ENCODE measurements at places on chromosomes 2 and 18.

- DNase-seq = no peak
Observed at GRCh38 chr2:1973636-1974035, 229.3 kb upstream of the PXDN start.

DNA sequence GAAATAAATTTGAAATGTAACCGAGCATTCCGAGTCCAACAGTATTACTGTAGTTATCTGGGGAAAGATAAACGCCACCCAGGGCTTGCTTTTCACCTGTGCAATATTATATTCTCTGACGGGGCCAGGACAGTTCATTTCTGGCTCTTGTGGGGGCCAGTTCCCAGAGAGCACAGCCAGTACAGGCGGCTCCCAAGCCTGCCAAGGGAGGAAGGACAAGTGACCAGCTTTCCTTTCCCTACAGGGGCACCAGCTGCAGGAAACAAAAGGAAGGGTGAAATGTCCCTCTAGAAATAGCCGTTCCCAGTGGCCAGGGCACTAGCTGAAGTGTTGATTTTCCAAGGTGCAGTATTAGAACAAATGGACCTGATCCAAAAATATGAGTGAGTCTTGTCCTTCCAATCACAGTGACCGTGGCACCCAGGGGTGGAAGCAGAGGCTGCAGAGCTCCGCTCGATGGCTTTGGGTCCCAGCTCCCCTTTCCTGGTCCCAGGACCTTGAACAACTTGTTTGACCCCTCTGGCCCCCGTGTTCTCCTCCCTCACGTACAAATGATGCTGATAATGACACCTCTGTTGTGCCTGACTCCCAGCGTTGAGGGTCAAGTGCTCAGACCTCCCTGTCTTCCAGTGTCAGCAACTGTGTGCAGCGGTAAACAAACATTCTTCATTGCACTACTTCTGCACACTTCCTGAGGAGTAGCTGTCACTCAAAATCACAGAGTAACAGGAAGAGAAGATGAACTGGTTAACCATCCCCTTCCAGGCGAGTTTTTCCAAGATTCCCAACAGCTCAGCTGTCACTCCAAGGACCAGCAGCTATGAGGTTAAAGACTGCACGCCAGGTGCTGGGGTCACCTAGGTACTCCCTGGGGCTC is 40.9 kb downstream of the GYPC start:
- no peak for DNase-seq

- no peak for DNase-seq
Observed at GRCh38 chr2:71347517-71347916, 15.9 kb downstream of the ZNF638 start.

DNA sequence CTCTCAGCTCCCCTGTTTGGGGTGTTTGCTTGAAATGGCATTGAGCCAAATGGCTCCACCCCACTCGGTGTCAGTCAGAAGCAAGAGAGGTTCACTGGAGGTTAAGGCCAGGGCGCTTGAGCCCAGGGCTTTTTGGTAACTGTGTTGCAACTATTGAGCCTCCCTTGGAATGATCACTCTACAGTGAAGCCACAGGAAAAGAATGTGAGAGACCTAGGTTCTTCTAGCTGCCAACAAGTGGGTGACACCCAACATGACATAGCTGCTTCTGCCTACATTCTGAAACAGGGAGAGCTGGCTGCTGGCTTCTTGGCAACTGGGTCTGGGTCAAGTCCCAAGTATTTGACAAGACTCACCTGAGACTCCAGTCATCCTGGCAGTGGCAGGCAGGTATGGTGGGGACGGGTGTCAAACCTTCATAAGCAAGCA is 7.1 kb upstream of the GRHL1 start:
- DNase-seq = no peak

GRCh38 chr2:29390136-29390535 is 274.9 kb downstream of the CLIP4 start:
- DNase-seq = no peak

DNA sequence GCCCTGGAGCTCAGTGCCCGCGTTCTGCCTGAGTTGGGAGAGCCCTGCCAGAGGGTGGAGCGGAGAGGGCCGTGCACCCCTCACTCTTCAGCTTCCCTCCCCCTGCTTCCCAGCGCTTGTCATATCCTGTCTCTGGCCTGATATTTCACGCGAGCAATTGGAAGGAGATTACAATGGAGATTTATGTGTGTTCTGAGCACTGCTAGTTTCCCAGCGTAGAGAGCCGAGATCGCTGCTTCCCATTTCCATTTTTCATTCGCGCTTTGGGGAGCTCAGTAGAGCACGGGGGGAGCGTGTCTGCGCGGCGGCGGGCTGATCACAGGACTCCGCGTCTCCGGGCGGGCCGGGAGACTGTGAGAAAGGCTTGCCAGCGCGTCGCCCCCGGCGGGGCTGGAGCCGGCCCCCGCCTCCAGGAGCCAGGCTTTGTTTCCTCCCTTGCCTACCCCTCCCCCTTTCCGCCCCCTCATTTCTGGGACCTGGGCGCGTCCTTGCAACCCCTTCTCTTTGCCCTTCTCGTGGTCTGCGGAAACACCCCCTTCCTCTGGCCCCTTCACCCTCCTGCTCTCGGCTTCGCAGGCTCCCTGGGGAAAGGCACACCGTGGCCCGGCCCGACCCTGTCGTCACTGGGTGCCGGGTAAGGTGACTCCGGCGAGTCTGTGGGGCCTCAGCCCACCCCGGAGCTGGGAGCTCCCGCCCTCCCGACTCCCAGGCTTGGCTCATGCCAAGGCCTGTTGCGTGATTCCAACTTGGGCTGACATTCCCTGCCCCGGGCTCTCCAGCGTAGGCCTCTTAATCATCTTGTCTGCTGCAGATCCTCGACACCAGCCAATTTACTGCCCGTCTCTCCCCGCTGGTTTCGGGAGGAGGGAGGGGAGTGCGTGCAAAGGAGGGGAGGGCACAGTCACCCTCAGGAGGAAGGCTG is 5.8 kb downstream of the DLX2 start:
- DNase-seq = no peak

GRCh38 chr2:105235388-105236059 is 6.0 kb upstream of the GPR45 start:
- DNase-seq = peak; percentile 81

DNA sequence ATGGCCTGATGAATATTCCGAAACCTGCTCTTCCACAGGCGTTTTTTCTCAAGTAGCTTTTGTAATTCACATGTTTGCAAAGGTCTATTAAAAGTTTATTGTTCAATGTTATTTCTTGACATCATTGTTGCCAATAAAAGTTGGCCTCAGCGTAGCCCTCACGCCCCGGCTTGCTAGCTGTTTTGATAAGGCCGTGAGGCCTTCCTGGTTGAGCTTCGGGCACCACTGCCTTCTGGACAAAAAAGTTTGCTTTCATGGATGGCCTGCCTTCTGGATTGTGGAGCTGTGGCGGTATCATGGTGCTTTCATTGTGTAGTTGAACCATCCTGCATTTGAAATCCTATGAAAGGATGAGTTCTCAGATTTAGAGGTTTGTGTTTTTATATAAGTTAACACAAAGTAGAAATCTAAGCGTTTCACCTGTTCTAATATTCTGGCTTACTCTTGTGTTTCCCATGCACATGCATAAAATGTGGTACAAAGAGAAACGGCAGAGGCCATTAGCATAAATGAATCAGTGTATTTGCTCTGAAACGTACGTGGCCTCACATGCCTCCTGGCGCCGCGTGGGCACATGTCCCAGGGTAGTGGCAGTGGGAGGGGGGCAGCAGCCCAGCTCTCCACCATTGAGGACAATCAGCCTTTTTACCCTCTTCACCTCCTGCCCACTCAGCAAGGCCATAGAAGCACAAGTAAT is 134.5 kb downstream of the NCK2 start:
- DNase-seq = no peak

DNA sequence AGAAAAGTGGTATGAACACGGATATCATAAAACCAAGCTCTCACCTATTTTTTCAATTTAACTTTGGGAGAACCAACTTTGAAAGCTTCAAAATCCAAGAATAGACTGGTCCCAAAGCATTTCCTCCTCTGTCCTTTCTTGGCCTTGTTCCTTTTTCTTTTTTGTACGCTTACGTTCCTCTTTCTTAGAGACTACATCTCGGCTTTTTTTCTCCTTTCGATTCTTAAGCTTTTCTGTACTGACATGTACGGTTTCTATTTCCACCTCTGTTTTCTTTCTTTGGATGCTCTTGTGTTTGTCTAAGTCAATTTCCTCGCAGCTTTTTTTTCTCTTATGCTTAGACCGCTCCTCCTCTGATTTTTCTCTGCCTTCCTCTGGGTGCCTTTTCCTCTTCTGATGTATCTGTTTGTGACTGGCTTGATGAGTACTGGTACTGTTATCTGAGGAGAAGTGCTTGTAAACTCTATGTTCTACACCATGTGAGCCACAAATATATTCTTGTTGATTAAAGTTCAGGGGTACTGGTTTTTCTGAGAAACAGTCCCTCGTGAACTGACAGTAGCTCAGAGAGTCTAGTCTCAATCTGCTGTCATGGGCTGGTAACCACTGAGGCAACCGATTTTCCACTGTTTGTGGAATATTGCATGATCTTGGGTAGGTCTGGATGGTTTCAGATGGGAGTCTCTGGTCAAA is 11.5 kb upstream of the RNU2-63P start:
- DNase-seq = no peak

DNA sequence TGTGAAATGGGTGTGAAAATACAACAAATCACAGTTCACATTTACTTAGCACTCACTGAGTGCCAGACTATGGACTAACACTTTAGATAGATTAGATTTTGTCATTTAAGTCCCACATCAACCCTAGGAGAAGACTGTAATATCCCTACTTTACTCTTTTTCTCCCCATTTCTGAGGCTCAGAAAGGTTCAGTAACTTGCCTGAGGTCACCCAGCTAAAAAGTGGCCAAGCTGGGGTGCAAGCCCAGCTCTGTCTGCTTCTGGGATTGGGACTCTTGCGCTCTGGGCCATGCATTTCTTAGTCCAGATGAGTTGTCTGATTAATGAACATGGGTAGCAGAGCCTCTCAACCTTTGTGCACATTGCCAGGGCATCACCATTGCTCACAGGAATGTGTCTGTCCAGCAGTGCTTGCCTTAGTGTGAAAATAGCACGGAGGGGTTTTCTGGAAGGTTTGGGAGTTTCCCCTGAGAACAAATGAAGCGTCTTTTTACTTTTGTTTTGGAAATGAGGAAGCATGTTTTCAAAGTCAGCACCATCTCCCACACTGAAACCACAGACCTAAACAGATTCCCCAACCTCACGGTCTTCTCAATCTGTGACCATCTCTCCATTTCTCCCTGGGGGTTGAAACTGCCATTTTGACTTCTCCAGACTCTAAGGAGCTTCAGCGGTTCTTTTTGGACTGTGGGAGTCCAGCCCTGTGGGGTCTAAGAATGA is 31.9 kb downstream of the NRP2 start:
- DNase-seq = no peak

GRCh38 chr2:26692897-26693849 is 651 bp downstream of the KCNK3 start:
- no peak for DNase-seq

GRCh38 chr2:134245340-134245984 is 8.4 kb upstream of the MGAT5 start:
- peak; percentile 53 for DNase-seq

- DNase-seq = no peak
Observed at GRCh38 chr2:28185891-28186290, 206.8 kb upstream of the FOSL2 start.

GRCh38 chr18:74478880-74479279 is 17.3 kb upstream of the CNDP2 start:
- no peak for DNase-seq

DNA sequence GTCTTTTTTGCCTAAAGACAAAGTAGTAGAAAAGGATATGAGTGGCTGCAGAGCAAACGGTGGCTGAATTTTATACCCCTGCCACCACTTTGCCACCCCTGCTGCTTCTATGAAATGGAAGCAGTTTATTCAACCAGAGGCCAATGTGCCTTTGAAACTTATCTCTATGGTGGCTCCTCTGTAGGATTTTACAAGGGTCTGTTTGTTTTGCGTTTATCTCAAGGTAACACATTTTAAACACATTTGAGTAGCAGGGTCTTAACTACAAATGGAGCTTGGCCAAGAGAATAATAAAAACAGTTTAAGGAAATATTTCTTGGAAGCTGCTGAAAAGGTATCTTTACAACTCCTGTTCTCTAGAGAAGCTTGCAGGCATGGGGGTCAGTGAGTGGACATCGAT is 6.1 kb downstream of the ALLC start:
- DNase-seq = no peak

- no peak for DNase-seq
Observed at GRCh38 chr2:104487366-104487765, 366.5 kb upstream of the POU3F3 start.

DNA sequence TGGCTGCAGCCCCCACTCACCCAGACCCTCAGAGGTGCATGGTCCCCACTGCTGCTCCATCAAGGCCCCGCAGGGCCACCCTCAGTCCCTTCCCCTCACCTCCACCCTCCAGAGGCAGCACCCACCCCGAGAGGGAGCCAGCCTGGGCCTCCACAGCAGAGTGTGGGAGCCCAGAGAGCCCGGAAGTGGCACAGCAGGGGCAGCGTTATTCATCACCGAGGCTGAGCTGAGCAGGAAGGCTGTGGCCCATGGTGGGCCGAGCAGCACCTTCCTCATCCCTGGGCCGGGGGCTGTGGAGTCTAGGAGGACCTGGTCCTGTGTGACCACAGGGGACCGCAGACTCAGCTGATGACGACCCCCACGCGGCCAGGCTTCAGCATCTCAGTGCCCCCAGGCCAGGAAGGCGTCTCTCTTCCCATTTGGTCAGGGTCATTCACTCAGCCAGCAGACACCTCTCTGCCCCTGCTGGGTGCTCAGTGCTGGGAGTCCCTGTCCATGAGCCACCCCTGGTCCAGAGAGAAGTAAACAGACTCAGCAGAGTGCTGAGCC is 258.1 kb downstream of the ATAD2B start:
- DNase-seq = no peak

- DNase-seq = no peak
Observed at GRCh38 chr18:23126376-23127056, 8.8 kb upstream of the CABLES1 start.

- DNase-seq = no peak
Observed at GRCh38 chr18:7273301-7273921, 42.5 kb downstream of the LRRC30 start.

GRCh38 chr18:10519999-10520935 is 5.6 kb upstream of the NAPG start:
- no peak for DNase-seq

DNA sequence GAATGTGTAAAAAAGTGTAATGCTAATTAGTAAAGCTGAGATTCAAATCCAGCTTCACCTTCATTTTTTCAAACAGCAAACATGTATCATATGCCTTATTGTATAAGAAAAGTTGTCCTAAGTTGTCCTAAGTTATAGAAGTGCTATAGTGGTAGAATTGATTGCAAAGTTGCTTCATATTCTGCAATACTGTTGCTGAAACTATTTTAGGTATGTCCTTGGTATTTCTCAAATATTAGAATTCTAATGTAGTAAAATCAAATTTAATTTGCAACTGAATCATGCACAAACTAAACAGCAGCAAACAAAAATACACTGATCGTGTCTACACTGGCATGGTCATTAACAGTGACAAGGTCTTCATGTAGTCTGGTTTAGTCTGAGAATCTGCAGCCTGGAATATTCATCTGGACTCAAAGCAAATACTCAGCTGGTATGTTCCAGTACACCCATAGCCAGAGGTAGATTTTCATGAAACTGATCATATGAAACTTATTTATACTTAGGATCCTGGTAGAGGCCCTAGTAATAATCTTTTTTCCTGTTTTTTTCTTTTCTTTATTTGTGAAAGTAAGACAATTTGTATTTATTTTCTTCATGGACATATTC is 555.6 kb upstream of the ZEB2 start:
- DNase-seq = no peak

GRCh38 chr2:65165558-65165957 is 35.7 kb upstream of the RAB1A start:
- DNase-seq = no peak

All from stimulated activated effector memory CD8-positive, alpha-beta T cell treated with anti-CD3 and anti-CD28 coated beads, Interleukin-12 subunit alpha, Interleukin-12 subunit beta, amount 100 ng/mL, for 72 hours (primary cell).